ENCODE measurements at places on chromosomes 3 and 15. TPM values are rescaled to one million over a fixed set of nuclear protein-coding genes. Genes with fewer than 3 reads are reported as not detected.

TUSC7 gene
- total RNA-seq: not detected

GRCh38 chr3:120678984-120679383 lies 3.1 kb downstream of the HGD start:
- no peak for DNase-seq

ECE2 gene
- total RNA-seq: not detected

TMEM212 gene
- total RNA-seq: not detected
